ENCODE measurements at places on chromosomes 11 and 22. TPM values are rescaled to one million over a fixed set of nuclear protein-coding genes. Genes with fewer than 3 reads are reported as not detected.
A peak's percentile ranks its signal among the peaks of the same experiment; 100 is the strongest.

- peak; percentile 38 for DNase-seq
- no peaks in the 10 kb centered on the region for H3K36me3 ChIP-seq
- no peak overlapping the region for H3K4me3 ChIP-seq
- peaks cover 5% of the 10 kb centered on the region for H3K4me1 ChIP-seq
Measured at GRCh38 chr11:20097319-20098221, 62.7 kb downstream of the DBX1 start.

- DNase-seq: no peak
- no peaks in the 10 kb centered on the region for H3K36me3 ChIP-seq
- H3K27me3 ChIP-seq: no peaks in the 10 kb centered on the region
- no peak overlapping the region for H3K4me3 ChIP-seq
- H3K4me1 ChIP-seq: no peaks in the 10 kb centered on the region
- H3K27ac ChIP-seq: no peak overlapping the region
Measured at GRCh38 chr22:25127318-25127717, 72.3 kb upstream of the CRYBB3 start.

GRCh38 chr11:9689721-9690120, 25.8 kb downstream of the SWAP70 start:
- H3K36me3 ChIP-seq: no peaks in the 10 kb centered on the region
- H3K27ac ChIP-seq: no peak overlapping the region
- H3K4me3 ChIP-seq: no peak overlapping the region
- no peaks in the 10 kb centered on the region for H3K27me3 ChIP-seq
- no peak for DNase-seq

DNA sequence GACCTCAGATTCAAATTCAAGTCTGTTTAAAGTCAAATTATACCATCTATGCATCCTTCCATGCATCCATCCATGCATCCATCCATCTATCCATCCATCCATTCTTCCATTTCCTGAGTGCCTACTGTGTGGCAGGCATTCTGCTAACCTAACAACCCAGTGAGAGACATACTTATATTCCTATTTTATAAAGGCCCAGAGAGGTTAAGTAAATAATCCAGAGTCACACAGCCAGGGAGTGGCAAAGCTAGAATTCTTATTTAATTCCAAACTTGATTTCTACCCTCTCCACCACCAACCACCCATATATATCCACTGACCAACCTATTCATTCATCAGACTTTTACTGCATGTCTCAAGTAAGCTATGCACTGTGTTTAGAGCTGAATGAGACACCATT, 53.8 kb downstream of the LRRC74B start:
- H3K4me1 ChIP-seq: no peaks in the 10 kb centered on the region
- H3K27ac ChIP-seq: no peak overlapping the region
- DNase-seq: no peak
- no peaks in the 10 kb centered on the region for H3K36me3 ChIP-seq
- H3K27me3 ChIP-seq: no peaks in the 10 kb centered on the region

DNA sequence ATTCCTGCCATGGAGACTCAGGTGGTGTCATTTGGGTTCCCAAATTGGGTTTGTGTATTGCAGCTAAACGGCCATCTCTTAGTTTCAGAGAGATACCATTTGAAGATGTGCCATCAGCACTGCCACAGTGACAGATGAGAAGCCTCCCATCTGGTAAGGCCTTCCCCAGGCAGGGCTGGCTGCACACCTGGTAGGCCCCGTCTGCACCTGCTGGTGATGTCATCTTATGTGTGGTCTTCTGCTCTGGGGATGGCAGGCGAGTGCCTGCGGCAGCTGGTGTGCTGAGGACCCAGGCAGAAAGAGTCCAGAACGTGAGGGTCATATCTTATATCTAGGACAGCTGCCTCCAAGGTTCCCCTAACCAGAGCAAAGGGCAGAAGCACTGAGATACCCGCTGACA, 100.6 kb downstream of the CSNK2A3 start:
- DNase-seq: no peak
- H3K36me3 ChIP-seq: no peaks in the 10 kb centered on the region
- H3K4me1 ChIP-seq: no peaks in the 10 kb centered on the region
- no peak overlapping the region for H3K4me3 ChIP-seq

DNA sequence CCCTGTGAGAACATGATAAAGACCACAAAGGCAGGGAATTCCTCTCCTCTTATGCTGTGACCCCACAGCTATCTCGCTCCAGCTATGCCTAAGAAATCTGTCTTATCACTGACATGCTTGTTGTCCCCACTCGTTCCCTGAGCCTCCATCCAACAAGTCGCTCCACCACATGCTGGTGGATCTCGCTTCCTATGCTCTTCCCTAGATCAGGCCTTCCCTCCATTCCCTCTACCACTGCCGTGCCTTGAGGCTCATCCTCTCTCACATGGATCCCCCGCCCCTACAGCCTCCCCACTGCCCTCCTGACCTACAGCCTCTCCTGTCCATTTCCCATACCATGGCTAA, 1.4 kb upstream of the DGAT2 start:
- DNase-seq: no peak
- H3K36me3 ChIP-seq: no peaks in the 10 kb centered on the region
- H3K4me3 ChIP-seq: no peak overlapping the region

DNA sequence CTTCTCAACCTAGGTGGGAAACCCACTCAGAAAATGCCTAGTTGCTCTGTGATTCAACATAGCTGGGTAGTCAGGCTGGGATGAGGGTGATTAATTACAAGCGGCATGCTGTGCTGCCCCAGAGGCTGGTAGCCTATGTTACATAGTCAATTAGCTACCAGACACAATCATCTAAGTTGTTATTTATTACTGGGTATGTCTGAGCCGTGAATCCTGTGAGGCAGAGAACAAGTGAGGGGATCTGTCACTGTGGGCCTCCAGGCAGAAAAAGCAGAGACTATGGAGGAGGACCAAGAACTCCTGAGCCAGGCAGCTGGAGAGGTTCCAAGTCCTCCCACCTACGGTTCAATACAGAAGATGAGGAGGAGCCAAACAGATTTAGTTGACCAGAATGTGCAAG, 186.6 kb upstream of the BDNF start:
- DNase-seq: no peak
- H3K27ac ChIP-seq: no peak overlapping the region
- no peaks in the 10 kb centered on the region for H3K36me3 ChIP-seq
- H3K27me3 ChIP-seq: no peaks in the 10 kb centered on the region
- H3K4me1 ChIP-seq: peaks cover 3% of the 10 kb centered on the region
- H3K4me3 ChIP-seq: no peak overlapping the region

Gene GGTLC2
- total RNA-seq: 0.37 TPM

Gene TRAPPC4
- 96.1 TPM for total RNA-seq

Gene APOL5
- not detected for total RNA-seq

Gene IGLL1
- total RNA-seq: not detected

Gene OSBP2
- total RNA-seq: 23.0 TPM

Data from hepatocyte (in vitro differentiated cells).